ENCODE measurements at places on chromosomes 7 and 10.
A peak's percentile ranks its signal among the peaks of the same experiment; 100 is the strongest.

DNA sequence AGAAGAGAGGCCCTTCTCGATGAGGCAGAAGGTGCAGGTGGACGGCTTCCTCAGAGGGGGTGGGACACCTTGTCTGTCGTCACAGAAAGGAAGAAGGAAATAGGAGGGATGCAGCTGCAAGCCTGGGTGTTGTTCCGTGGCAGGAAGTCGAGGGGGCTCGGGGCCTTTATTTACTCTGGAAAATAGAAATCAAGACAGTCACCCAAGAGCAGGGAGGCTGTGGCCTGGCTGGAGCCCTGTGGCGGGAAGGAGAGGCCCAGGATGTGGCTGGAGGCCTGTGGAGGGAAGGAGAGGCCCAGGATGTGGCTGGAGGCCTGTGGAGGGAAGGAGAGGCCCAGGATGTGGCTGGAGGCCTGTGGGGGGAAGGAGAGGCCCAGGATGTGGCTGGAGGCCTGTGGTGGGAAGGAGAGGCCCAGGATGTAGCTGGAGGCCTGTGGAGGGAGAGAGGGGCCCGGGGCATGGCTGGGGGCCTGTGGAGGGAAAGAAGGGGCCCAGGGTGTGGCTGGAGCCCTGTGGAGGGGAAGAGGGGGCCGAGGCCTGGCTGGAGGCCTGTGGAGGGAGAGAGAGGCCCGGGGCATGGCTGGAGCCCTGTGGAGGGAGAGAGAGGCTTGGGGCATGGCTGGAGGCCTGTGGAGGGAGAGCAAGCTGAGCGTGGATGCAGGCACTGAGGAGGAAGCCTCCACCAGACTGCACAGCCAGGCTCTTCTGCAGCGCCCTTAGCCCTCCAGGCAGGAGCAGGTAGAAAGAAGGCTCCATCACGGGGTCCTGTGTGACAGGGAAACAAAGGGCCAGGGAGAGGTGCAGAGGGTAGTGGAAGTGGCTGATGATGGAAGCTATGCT lies 97.3 kb upstream of the SFMBT2 start:
- peaks cover 53% of the 10 kb centered on the region for H3K36me3 ChIP-seq
- peak; percentile 79 for DNase-seq
- peaks cover 2% of the 10 kb centered on the region for H3K27me3 ChIP-seq
- peaks cover 60% of the 10 kb centered on the region for H3K4me1 ChIP-seq

GRCh38 chr10:11863353-11864109 lies 40.4 kb downstream of the PROSER2 start:
- H3K4me3 ChIP-seq: no peak overlapping the region
- no peaks in the 10 kb centered on the region for H3K36me3 ChIP-seq
- peaks cover 56% of the 10 kb centered on the region for H3K27me3 ChIP-seq
- peaks cover 28% of the 10 kb centered on the region for H3K4me1 ChIP-seq
- DNase-seq: peak; percentile 61
- peak overlapping the region; percentile 7 for H3K27ac ChIP-seq

DNA sequence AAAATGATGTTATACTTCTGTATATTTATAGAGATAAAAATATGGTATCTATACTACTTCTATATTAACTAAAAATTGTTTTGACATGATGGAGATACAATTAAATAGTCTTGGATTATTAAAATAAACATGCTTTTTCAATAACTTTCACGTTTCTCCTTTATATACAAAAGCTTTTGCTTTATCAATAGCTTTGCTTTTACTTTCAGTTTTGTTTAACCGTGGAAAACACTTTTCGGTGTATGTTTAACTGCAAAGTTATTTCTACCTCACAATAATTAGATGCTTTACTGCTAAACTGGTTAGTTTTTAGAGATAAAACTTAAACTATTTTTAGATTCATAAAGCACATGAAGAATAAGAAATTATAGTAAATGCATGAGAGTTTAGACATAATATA lies 432.1 kb upstream of the PCDH15 start:
- H3K4me1 ChIP-seq: no peaks in the 10 kb centered on the region
- H3K36me3 ChIP-seq: no peaks in the 10 kb centered on the region
- no peak for DNase-seq
- H3K4me3 ChIP-seq: no peak overlapping the region

DNA sequence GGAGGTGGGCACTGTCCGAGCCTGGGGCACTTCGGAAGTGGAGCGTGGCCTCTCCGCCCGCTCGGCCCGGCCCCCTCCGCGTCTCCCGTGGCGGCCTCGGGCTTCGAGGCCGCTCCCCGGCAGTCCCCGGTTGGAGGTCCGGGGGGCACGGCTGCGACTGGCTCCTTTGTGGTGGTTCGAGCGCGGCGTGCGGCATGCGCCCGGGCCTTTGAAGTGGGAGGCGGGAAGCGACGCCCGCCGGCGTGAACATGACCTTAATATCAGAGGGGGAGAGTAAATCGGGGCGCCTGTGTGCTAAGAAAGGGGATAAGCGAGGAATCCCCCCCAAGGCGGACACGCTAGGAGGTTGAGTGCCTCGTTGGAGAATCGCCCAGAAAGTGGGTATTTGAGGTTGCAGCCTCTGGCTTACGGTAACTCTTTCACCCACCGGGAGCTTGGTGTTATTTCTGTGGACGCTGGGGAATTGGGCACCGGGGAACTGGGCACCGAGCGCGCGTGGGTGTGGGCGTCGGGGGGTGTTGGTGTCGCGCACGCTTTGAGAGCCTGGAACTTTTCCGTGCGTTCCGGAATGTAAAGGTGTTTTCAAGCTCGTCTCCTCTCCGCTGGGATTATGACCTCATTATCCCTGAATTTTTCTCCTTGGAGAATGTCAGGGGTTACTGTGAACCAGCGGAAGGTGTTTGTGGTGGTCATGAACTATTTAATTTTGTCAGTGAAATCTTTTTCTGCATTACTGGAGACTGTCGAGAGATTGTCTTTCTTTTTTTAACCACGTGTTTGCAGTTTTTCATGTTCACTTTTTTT lies 660 bp downstream of the SUV39H2 start:
- peak overlapping the region; percentile 82 for H3K4me3 ChIP-seq
- H3K4me1 ChIP-seq: peaks cover 53% of the 10 kb centered on the region
- no peaks in the 10 kb centered on the region for H3K27me3 ChIP-seq
- peaks cover 18% of the 10 kb centered on the region for H3K36me3 ChIP-seq
- H3K27ac ChIP-seq: peak overlapping the region; percentile 78
- DNase-seq: peak; percentile 19

- peaks cover 5% of the 10 kb centered on the region for H3K27me3 ChIP-seq
- H3K4me1 ChIP-seq: peaks cover 5% of the 10 kb centered on the region
- no peak overlapping the region for H3K4me3 ChIP-seq
- DNase-seq: no peak
Observed at GRCh38 chr10:131890276-131891195, 10.3 kb upstream of the PPP2R2D start.

- H3K36me3 ChIP-seq: no peaks in the 10 kb centered on the region
- H3K4me1 ChIP-seq: no peaks in the 10 kb centered on the region
- no peak within 1 kb of the TSS for H3K4me3 ChIP-seq
- H3K27ac ChIP-seq: no peak within 1 kb of the TSS
- DNase-seq: no peak
- peaks cover 15% of the 10 kb centered on the region for H3K27me3 ChIP-seq
Observed at GRCh38 chr7:95596198-95597063, at the start of gene PDK4. TSS of gene PDK4 (minus strand) at chr7:95596516. CDS start at chr7:95596293, 223 bp downstream.

GRCh38 chr10:123083811-123084210 lies 52.0 kb upstream of the HMX3 start:
- no peaks in the 10 kb centered on the region for H3K4me1 ChIP-seq
- no peak overlapping the region for H3K27ac ChIP-seq
- H3K4me3 ChIP-seq: no peak overlapping the region
- H3K36me3 ChIP-seq: no peaks in the 10 kb centered on the region
- no peak for DNase-seq

DNA sequence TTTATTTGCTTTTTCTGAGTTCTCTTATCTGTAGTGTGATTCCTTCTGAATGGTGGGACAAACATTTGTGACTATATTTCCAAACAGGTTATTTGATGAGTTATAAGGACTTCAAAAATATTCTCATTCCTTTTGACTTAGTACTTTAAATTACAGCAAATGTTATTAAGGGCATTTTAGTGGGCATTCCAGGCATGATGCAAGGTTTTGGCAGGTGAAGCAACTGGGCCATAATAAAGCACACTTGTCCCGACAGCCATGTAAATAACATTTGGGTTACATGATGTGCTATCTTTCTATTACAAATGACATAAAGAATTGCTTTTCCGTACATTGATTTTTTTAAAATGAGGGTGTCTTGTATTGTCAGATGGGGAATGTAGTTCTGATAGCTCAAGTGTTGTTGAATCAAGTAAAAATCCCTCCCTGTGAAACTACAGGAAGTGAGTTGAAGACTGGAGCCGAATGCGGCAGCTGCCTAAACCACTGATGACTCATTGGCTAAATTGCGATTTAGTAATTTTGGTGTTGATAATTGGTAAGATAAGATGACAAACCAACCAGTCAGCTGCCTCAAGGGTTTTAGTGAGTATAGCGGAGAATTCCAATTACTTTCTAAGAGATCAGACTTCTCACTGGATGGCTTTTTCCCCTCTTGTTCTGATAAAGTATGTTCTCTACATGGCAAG lies 231.3 kb upstream of the NPY start:
- peaks cover 25% of the 10 kb centered on the region for H3K27me3 ChIP-seq
- H3K27ac ChIP-seq: no peak overlapping the region
- peaks cover 11% of the 10 kb centered on the region for H3K4me1 ChIP-seq
- no peaks in the 10 kb centered on the region for H3K36me3 ChIP-seq

DNA sequence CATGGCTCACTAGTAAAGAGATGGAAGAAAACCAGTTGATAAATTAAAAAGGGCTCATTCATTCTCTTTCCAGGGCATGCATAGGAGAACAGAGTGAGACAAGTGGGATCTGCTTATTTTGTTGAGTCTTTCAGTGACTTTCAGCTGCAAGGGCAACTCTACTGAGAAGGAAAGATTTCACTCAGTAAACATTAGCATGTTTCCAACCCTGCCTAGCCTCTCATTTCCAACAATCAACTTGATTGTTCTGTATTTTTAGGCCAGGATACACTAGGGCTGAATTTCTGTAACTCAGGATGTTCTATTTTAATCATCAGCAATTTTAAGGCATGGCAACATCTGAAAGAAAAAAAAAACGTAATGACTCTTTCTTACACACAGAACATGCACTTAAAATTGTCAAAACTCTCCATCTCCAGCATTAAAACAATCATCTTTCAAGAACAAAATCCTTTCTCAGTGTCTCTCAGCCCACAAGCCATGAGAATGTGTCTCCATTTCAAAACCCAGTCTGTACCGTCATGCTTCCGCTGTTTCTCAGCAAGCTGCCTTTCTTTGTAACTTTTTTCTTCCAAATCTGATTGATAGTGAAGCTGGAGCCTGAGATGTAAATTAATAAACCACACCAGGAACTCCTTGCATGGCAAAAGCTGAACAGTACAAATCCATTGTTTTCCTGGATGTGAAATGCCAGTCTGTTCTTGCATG lies 147.2 kb upstream of the KLF14 start:
- peaks cover 75% of the 10 kb centered on the region for H3K36me3 ChIP-seq
- H3K4me3 ChIP-seq: no peak overlapping the region
- no peak for DNase-seq
- peak overlapping the region; percentile 48 for H3K27ac ChIP-seq
- H3K4me1 ChIP-seq: peaks cover 50% of the 10 kb centered on the region
- H3K27me3 ChIP-seq: no peaks in the 10 kb centered on the region

- no peak for DNase-seq
- peaks cover 3% of the 10 kb centered on the region for H3K36me3 ChIP-seq
- H3K4me1 ChIP-seq: peaks cover 20% of the 10 kb centered on the region
- no peak overlapping the region for H3K4me3 ChIP-seq
Observed at GRCh38 chr10:98405422-98405821, 9.6 kb downstream of the PYROXD2 start.

DNA sequence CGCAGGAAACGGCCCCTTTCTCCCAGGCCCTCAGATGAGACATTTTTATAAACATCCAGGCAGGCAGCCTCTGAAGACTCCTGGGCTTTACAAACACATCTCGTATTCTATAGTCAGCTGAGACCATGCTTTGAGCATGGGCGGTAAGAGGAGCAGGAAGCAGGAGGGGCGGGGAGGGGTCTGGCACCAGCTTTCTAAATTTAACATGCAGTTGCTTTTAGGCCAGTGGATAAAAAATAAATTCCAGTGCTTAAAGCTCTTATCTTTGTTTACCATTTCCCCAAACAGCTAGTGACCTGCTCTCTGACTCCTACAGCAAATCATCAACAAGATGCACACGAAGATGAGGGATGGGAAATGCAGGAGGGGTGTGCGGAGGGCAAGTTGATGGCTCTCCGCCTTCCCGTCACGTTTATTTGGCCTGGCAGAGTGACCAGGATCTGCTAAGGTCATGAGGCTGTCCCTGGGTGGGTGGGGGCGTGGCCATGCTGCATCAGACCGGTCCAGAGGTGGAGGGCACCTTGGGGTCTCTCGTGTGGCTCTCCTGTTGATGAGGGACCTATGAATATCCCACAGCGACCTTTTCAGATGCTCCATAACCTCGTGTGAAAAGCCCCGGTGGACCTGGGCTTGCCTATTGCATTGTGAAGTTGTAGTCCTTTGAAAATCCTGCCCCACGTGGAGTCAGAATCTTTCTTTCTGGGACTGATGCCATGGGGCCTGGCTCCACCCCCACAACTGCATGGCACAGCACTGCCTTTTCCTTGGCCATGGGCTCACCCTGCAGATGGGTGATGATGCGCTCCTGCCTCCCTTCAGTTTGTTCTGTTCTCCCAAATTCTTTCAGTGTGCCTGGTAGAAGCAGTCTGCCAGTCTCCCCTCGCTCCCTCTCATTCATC lies 67.5 kb downstream of the PARP12 start:
- no peaks in the 10 kb centered on the region for H3K36me3 ChIP-seq
- H3K27me3 ChIP-seq: no peaks in the 10 kb centered on the region
- no peak overlapping the region for H3K27ac ChIP-seq

Data from activated CD4-positive, alpha-beta memory T cell treated with anti-CD3 and anti-CD28 coated beads, Interleukin-2, amount 10 ng/mL, durations not matched to agents 7 days and 5 days (primary cell).